Psoas muscle (tissue), 8 donors: ENCODE measurements at places on chromosomes 6 and 20. TPM values are rescaled to one million over a fixed set of nuclear protein-coding genes. Genes with fewer than 3 reads are reported as not detected.
A peak's percentile ranks its signal among the peaks of the same experiment; 100 is the strongest.

GRCh38 chr20:59182401-59183044, 18.9 kb downstream of the ZNF831 start:
- no peaks in the 10 kb centered on the region for H3K4me1 ChIP-seq
- no peak overlapping the region for H3K4me3 ChIP-seq
- H3K27ac ChIP-seq: no peak overlapping the region
- H3K27me3 ChIP-seq: no peaks in the 10 kb centered on the region

GRCh38 chr6:7818257-7819214, 92.1 kb downstream of the TXNDC5 start:
- no peak overlapping the region for H3K27ac ChIP-seq
- H3K4me3 ChIP-seq: no peak overlapping the region
- H3K27me3 ChIP-seq: peaks cover 2% of the 10 kb centered on the region
- DNase-seq: peak; percentile 37
- no peaks in the 10 kb centered on the region for H3K4me1 ChIP-seq

DNA sequence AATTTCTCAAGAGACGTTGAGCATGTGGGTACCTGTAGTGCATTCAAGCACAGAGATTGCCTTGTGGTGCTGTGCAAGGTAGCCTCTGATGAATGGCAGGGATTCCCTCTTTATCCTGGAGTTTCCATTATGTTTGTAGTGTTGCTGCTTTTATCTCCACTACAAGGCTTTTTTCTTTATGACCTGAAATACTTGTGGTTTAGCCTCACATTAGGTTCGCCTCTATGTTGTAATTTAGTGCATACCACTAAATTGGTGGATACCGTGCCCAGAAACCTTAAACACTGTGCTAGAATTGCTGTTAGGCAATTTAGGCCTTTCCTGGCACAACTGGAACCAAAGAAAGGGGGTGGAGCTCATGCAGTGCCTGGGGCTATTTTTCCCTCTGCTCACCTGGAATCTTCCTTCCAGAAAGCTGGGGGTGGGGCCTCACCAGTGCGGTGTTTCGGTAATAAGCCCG, 76.8 kb downstream of the NCOA7 start:
- no peak overlapping the region for H3K27ac ChIP-seq
- no peaks in the 10 kb centered on the region for H3K27me3 ChIP-seq
- H3K36me3 ChIP-seq: peaks cover 2% of the 10 kb centered on the region
- H3K4me1 ChIP-seq: no peaks in the 10 kb centered on the region
- DNase-seq: no peak

- DNase-seq: no peak
- H3K4me1 ChIP-seq: no peaks in the 10 kb centered on the region
- no peak overlapping the region for H3K4me3 ChIP-seq
- peaks cover 4% of the 10 kb centered on the region for H3K27me3 ChIP-seq
Observed at GRCh38 chr6:29520232-29520631, 32.5 kb upstream of the MAS1L start.

SIRPB1 gene
- 3.6 TPM for total RNA-seq
